ENCODE measurements at places on chromosomes 6 and 20.

GRCh38 chr20:16459019-16459700, 114.1 kb downstream of the KIF16B start:
- DNase-seq: no peak

- no peak for DNase-seq
These were observed 260.4 kb downstream of the CDH4 start for GRCh38 chr20:61512475-61512874.

DNA sequence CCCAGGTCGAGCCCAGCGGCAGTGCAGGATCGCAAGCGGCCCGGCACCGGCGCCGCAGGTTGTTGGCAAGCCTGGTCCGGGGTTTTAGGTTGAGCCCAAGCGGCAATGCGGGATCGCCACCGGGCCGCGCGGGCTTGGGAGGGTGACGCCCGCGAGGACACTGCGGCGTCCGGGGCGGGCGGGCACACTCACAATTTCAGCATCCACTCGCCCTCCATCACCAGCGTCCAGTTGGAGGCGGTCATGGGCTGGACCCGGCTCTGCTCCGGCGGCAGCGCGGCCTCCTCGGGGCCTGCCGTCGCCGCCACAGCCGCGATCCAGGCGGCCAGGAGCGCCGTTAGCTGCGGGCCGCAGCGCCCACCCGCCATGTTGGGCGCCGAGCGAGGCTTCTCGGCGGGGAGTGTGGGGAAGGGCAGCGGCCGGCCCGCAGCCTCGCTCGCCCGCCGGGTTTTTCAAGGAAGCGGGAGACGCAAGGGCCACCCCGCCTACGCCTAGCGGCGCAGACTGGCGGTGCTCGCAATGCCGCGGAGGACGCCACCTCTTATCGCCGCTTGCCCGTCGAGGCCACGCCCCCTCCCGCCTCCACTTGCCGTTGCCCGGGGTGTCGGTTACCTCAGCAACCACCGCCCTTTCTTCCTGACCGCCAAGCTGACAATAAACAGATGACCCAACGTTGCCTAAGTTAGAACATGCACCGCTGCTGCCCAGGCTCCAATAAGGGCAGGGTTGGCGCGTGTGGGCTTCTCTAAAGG, at the start of gene TMX4:
Gene TMX4 (minus strand): TSS at position 516 of the 752 bp plus-strand sequence. CDS start 148 bp downstream, at position 368.
- peak; percentile 98 for DNase-seq

DNA sequence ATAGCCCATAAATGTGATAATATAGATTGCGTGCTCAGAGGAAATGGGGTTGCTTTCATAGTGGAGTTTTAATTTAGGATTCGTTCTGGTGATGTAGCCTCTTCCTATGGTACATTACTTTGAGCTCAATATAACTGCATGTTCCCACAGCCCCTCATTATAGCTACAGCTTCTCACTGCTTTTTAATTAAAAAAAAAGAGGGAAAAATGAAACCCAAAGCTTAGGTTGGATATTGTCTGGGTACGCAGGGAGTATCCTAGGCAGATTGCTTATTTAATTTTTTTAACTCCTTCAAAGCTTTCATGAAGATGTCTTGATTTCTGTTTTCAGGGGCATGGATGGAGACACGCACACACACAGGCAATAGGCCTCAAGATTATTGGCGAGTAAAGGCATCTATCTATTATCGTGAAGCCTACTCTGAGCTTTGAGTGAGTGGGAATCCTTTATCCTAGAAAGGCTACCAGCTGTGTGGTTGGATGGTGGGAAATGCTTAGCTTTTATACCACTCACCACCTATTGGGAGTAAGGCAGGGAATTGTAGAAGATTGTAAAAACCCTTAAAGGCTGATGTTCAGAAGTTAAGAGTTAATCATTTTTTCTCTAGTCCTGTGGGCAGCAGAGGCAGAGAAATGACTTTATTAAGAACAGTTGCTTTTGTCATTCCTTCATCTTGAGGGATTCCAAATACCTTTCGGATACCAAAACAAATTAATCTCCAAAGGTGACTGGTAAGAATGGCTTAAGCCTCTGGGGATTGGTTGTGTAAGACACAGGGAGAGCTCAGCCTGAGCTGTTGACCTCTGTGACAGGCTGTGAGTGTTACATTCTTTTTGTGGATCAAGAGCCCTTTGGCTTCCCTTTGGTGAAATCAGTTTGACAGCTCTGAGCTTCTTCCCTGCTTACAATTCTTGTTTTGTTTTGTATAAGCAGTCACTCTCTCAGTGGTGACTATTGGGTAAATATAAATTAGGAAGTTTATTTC, 33.4 kb downstream of the CTNNBL1 start:
- no peak for DNase-seq

DNA sequence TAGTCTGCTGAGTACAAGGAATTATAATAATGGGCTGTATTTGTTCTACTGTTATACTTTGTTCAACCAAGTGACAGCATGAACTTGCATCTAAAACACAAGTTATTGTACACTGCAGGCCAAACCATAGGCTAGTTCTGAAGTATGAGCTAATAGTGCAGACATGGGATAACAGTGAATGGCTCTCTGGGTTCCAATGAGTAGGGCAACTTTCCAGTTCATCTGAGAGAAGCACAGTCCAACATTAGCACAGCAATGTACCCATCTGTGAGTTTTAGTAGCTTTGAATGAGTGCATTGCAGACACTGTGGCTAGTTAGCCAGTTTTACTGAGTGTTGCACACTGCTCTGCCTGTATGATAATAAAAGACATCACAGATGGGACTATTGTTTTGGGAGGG, 56.5 kb upstream of the FUT9 start:
- no peak for DNase-seq

- peak; percentile 45 for DNase-seq
These were observed 6.8 kb downstream of the MKKS start for GRCh38 chr20:10427060-10427692.

GRCh38 chr6:121886223-121886830, 450.9 kb downstream of the GJA1 start:
- DNase-seq: no peak

- DNase-seq: no peak
These were observed 118.2 kb downstream of the CARMIL1 start for GRCh38 chr6:25397406-25397805.

- no peak for DNase-seq
These were observed 2.3 kb downstream of the GNAS start for GRCh38 chr20:58854638-58855471.

DNA sequence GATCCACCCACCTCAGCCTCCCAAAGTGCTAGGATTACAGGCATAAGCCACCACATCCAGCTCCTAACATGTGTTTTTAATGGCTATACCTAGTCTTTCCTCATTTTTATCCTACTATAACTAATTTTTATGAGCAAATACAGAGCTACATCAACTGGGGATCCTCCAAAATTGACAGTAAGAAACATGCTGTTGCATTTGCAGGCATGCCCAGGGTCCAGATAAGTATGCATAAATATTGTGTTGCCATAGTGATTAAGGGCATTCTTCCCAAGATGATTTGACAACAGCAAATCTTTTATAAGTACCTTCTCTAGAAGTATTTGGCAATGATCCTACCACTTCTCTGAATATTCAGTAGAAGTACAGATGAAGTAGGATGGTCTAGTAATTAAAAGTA, 41.9 kb upstream of the MOXD1 start:
- DNase-seq: no peak

DNA sequence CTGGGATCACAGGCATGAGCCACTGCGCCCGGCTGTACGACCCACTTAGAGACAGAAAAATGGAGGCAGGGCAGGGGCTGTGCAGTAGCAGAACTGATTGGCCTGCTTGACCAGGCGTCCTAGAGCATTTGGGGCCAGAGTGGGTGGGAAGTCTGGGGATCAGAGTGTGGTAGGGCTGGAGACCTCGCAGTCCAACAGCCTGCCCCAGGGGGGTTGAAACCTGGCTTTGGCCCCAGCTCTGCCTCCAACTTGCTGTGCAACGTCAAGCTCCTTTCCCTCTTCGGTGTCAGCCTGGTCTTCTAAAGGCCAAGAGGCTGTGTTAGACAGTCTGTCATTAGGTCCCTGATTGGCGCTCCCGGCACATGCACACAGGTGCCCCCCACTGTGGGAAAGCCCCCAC, 15.3 kb upstream of the SPDEF start:
- no peak for DNase-seq

DNA sequence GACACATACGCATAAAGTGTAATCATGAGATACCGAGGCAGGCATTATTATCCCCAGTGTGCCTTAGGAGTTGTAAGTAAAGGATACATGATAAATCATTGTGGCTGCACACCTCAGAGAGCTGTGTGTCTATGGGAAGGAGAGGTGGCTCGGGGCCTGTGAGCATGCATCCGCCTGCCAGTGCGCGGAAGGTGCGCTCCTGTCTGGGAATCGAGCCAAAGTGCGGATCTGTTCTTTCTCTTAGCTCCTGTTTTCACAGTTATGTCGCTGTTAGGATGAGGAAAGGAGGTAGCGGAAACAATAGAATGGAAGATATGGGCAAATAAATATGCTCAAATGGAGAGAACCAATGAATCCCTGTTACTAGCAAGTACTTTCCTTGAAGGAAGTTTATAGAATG, 98.0 kb downstream of the ANKRD6 start:
- DNase-seq: no peak

DNA sequence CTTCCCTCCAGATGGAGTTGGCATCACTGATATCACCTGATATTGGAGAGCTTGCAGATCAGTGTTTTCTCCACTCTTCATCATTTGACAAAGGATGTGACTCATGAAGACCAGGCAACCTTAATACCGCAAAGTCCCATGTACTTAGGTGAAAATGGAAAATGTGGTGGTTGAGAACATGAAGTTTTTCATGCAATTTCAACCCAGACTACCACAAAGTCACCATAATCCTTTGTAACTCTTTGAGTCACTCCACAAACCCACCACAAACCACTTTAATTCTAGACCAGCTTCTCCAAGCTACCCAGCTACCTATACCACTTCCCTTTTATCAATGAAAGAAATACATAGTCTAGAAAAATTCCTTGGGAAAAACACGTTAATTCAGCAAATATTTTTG, 7.1 kb downstream of the NHLRC1 start:
- no peak for DNase-seq

DNA sequence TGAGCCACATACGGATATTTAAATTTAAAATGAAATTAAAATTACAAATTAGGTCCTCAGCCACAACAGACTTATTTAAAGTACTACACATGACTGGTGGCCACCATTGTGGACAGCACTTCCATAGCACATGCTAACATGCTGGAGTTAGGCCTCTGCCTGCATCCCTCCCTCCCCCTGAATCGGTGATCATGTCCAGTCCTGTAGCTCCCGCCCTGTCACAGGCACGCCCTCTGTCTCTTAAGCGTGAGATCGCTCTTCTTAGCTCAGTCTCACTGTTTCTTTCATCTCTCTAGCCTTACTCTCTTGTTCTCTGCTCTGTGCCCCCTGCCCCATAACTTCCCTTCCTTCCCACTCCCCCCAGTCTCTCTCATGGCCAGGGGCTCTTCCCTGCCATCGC, 28.9 kb downstream of the ELMO2 start:
- DNase-seq: no peak

DNA sequence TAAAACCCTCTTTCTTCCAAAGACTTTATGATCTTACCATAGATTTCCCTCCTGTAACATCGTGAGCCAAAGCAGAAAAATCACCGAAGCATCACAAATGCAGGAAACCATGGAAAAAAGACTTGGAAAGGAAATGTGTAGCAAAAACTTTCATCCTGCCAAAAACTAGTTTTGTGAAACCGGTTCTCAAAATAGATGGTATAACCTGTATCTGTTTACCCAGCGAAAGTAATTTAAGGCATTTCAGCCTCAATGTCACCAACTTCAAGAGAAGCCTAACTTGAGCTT, 213.9 kb downstream of the ZNF217 start:
- DNase-seq: no peak

GRCh38 chr6:45969883-45970282, 45.8 kb downstream of the CLIC5 start:
- no peak for DNase-seq

All from SW480 (cell line).